ENCODE measurements at places on chromosomes 4 and X.

GRCh38 chrX:153773218-153773611, 7.6 kb upstream of the SRPK3 start:
- no peak for DNase-seq

- DNase-seq, result no peak
Measured at GRCh38 chrX:94361241-94361640, 687.2 kb downstream of the FAM133A start.

GRCh38 chr4:93532234-93532633, 296.3 kb upstream of the ATOH1 start:
- DNase-seq, result no peak

GRCh38 chr4:76606645-76607265, 171.7 kb downstream of the SHROOM3 start:
- no peak for DNase-seq

GRCh38 chr4:152565333-152565732, 29.4 kb upstream of the FBXW7 start:
- no peak for DNase-seq

DNA sequence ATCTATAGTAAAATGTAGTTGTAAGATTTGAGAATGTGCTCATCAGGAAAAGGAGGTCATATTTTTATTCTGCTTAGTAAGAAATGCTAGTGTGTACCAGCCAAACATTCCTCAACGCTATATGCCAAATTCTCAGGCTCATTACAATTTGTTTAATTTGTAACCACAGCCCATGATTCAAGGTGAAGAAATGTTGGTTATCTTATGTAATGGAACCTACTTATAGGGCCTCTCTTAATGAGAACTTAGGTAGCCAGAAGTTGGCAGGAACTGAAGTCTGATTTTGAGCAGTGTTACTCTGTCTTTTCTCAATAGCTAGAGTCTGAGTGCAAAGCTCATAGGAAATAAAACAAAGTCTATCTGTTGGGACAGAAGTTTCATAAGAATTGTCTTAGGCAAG, 595.0 kb downstream of the GLUD2 start:
- no peak for DNase-seq

DNA sequence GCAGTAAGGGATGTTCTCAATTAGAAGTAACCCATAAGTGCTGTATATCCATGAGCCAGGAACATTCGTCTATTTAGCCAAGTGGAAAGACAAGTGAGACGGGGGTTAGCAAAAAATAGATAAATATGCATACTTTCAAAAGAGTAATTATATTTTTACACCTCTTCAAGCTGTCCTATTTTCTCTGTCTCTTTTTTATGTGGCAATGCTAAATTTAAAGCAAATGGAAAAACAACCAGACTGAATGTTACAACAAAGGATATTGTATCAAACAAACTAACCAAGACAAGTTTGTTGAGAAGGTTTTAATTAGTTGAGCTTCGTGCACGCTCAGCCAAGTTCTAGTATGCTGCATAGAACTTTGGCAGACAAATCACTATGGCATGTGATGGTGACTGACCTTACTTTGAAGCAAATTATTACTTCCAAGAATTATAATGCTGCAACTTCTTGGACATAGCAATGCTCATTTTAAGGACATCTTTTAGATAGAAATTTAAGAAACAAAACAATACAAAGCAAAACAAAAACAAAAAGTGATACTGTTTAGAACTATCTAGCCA, 61.4 kb upstream of the TMEM150C start:
- DNase-seq, result no peak

GRCh38 chr4:118776157-118776954, 59.6 kb downstream of the SEC24D start:
- no peak for DNase-seq

DNA sequence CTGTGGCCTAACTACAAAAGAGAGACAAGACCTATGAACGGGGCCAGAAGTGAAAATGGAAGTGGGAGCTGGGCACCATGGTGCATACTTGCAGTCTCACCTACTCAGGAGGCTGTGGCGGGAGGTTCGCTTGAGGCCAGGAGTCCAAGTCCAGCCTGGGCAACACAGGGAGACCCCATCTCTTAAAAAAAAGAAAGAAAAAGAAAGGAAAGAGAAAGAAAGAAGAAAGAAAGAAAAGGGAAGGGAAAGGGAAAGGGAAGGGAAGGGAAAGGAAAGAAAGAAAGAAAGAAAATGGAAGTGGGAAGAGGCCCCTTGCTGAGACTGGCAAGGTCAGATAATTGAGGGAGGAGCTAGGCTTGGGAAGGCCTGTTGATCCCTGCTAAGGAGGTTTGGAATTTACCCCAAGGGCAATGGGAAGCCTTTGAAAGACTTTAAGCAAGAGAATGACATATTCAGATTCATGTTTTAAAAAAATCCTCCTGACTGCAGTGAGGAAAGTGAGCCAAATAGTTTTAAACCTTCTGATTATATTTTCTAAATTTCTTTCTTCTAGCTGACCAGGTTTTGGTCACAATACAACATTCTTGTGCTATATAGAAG, 17.7 kb upstream of the HERC5 start:
- DNase-seq, result no peak

GRCh38 chr4:47561331-47561730, 76.3 kb downstream of the ATP10D start:
- DNase-seq, result no peak

DNA sequence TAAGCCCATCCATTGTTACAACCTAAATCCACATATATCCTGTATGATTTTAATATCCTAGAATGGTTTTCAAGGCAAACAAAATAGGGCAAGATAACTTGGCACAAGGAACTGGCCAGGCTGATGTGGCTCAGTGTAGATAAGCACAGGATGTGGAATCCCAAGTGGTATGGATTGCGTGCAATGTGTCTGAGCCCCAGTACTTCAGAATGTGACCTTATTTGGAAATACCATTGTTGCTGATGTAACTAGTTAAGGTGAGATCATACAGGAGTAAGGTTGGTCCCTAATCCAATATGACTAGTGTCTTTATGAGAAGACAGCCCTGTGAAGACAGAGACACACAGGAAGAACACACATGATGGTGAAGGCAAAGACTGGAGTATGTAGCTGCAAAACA, 72.4 kb downstream of the IL21 start:
- DNase-seq, result no peak

- no peak for DNase-seq
Measured at GRCh38 chrX:103101299-103102042, 8.5 kb upstream of the NXF3 start.

DNA sequence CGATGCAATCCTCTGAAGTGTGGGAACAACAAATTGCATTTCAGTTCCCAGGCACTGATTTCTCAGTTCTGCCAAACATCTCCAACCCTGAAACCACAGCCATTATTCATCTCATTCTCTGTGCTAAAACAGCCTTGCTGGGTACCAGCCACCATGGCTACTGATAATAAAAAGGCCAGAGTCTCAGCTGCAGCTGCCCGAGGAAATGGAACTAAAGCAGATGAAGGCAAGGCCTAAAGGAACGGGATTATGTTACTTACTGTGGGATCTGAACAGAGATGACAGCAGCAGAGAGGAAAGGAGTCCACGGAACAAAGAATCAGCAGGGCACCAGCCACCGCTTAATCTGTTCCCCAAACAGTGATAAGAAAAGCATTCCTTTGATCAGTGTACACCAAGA, 155.7 kb downstream of the PAPSS1 start:
- no peak for DNase-seq

GRCh38 chrX:67917421-67918010, 373.7 kb downstream of the AR start:
- DNase-seq, result no peak

GRCh38 chr4:127642169-127642568, 9.4 kb downstream of the INTU start:
- no peak for DNase-seq

- DNase-seq, result no peak
Measured at GRCh38 chr4:83129264-83129663, 14.7 kb upstream of the PLAC8 start.

- no peak for DNase-seq
Measured at GRCh38 chrX:54358424-54359211, 772 bp upstream of the WNK3 start.

DNA sequence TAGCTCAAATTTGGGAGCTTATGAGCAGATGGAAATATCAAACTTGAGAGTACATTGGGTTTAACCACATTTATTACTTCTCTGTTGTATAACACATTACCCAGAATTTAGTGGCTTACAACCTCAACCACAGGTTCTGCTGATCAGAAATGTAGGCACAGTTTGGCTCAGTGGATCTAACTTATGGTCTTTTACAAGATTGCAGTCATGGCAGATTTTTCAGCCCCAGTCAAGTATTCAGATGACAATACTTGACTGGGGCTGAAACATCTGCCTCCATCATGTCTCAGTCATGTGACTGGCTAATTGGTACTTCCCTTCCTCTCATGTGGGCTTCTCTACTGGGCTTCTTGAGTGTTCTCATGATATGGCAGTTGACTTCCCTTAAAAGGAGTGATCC, 44.0 kb upstream of the ADAD1 start:
- DNase-seq, result no peak

GRCh38 chrX:110836982-110837381, 41.4 kb upstream of the CHRDL1 start:
- DNase-seq, result peak; percentile 5

GRCh38 chrX:19563746-19564145, 48.4 kb upstream of the MAP3K15 start:
- no peak for DNase-seq

DNA sequence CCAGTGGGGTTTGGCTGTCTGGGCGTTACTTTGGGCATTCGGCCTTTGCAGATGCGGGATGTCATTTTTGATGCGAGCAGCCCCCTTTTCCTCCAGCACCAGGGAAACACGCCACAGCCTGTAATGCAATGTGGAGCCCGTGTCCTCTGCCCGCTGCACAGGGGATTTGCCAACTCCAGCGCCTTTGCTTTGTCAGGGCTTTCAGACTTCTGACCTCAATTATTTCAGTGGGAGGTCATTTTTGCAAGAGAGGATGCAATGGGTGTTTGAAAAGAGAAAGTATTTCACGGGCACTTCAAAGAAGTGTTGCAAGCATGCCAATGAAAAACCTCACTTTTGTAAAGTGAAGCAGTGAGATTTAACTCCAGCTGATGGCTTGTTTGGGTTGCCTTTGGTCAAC, 11.5 kb downstream of the CLCN4 start:
- no peak for DNase-seq

- no peak for DNase-seq
Measured at GRCh38 chr4:170007113-170007512, 19.1 kb downstream of the MFAP3L start.

DNA sequence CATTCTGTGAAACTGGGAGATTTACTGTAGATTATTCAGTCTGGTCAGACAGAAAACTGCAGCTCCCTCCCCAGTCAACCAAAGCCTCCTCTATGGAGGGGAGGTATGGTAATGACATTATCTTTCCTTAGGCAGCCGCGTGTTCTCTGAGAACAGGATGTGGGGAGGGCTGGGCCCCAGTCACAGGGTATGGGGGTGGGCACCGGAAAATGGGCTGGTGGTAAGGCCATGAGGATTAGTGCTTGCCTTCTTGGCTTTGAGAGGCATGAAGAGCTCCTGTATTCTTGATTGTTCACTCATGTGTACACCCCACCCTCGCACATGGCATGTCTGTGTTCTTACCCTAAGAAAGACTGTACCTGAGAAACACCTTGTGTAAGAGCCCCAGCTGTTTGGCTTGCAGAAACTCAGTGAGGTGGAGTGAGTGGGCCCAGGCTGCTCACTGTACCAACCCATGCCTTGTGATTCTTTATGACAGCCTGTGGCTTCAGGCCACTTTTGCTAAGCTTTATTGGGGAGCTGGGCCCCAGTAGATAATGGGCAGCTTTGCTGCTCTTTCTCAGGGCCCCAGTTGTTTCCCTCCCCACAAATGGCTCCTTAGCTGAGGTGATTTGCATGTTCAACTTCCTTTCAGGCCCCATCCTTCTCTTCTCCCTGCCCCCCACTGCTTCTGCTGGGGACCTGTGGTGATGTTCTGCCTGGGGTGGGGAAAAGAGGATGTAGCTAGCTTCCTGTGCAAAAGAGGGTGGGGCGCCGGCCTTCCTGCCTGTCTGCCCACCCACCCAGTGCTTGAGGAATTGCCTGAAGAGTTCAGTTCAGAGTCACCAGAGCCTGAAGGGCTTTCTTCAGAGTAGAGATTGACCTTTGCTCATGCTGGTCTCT, 30.7 kb downstream of the MSN start:
- no peak for DNase-seq

DNA sequence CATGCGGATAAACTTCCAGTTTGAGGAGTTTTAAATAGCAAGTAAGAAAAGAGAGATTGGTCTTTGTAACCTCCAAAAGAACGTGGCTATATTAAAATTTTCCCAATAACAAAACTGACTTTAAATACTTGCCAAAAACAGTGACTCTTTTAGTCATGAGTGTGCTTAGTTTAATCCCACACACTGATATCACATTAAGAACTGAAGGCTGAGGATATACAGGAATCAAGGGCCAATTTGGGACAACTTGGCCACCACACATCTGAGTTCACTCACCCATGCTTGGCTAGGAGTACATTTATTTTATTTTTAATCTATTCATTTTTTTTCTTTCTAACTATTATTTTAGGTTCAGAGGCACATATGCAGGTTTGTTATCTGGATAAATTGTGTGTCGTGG, 110.2 kb downstream of the APBB2 start:
- DNase-seq, result no peak

GRCh38 chr4:124684301-124684700, 28.2 kb downstream of the ANKRD50 start:
- peak; percentile 15 for DNase-seq

DNA sequence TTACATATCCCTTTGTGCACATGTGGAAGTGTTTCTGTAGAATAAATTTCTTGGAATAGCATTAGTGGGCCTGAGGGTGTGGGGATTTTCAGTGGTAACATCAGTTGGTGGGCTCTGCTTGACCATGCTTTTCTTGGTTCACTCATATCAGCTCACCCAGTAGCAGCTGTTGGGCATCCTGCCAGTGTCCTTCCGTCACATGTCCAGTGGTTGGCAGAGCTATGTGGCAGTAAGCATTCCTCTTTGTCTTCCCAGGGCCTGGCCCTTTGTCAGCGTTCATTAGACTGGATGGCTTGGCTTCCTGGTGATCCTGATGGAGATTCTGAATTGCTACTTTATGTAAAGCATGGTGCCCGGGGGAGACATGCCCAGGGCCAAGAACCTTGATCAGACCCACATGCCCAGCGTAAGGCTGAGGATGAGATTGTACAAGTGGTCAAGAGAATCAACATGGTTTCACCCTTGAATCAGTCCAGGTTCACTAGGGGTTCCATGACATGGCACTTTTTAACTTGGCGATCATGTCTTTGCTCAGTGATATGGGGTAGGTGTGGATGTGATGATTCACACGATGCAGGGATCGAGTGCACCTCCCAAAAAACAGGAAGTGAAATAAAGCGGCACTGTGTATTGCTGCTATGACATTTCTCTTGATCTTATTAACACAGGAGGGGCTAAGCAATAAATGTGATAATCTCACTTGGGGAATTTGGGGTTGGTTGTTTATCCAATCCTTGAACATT, 72.1 kb upstream of the IGFBP7 start:
- DNase-seq, result no peak

DNA sequence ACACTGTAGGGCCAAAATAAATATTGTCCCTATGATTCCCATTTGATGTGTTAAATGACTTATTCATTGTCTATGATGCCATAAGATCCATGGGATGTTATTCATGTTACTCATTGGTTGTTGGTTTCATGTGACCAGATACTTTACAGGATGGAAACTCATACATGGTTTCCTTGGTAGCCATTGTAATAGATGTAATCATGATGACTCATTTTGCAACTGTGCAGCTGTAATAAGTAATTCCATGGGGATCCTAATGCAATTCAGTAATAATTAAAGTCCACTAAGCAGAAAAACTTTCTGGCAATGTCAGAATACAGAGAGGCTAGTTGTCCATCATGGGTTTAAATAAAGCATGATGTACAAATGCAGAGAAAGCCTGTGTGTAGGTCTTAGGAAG, 389.7 kb upstream of the NR3C2 start:
- peak; percentile 83 for DNase-seq

- no peak for DNase-seq
Measured at GRCh38 chrX:31445542-31445941, 373.7 kb upstream of the FTHL17 start.
